ENCODE measurements at places on chromosomes 3 and 15. TPM values are rescaled to one million over a fixed set of nuclear protein-coding genes. Genes with fewer than 3 reads are reported as not detected.

The IGSF10 gene
- 0.14 TPM for total RNA-seq

The MCCC1 gene
- total RNA-seq: 53.3 TPM

GRCh38 chr3:192410684-192410960 is 316.7 kb downstream of the FGF12 start:
- no peaks in the 10 kb centered on the region for H3K36me3 ChIP-seq
- H3K27me3 ChIP-seq: no peaks in the 10 kb centered on the region
- H3K27ac ChIP-seq: no peak overlapping the region
- no peak for DNase-seq
- no peak overlapping the region for H3K4me3 ChIP-seq

DNA sequence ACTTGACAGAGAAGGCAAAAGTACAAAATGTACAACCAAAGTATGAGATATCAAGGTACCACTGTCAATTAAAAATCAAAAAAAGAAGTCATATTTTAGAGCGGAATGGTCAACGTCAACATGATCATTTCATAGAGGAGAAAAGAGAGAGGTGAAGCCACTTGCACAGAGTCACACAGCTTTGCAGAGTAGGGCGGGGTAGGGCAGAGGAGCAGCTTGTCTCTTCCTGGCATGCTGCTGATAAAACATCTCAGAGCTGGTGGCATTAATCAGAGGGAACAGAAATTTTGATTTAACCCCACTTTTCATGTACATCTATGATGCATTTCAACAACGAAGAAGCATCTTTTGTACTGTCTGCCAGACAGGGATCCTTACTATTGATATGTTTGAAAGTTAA is 5.2 kb upstream of the IGF1R start:
- H3K27ac ChIP-seq: no peak overlapping the region
- no peaks in the 10 kb centered on the region for H3K36me3 ChIP-seq
- DNase-seq: no peak
- H3K4me1 ChIP-seq: no peaks in the 10 kb centered on the region
- peaks cover 10% of the 10 kb centered on the region for H3K27me3 ChIP-seq
- no peak overlapping the region for H3K4me3 ChIP-seq

DNA sequence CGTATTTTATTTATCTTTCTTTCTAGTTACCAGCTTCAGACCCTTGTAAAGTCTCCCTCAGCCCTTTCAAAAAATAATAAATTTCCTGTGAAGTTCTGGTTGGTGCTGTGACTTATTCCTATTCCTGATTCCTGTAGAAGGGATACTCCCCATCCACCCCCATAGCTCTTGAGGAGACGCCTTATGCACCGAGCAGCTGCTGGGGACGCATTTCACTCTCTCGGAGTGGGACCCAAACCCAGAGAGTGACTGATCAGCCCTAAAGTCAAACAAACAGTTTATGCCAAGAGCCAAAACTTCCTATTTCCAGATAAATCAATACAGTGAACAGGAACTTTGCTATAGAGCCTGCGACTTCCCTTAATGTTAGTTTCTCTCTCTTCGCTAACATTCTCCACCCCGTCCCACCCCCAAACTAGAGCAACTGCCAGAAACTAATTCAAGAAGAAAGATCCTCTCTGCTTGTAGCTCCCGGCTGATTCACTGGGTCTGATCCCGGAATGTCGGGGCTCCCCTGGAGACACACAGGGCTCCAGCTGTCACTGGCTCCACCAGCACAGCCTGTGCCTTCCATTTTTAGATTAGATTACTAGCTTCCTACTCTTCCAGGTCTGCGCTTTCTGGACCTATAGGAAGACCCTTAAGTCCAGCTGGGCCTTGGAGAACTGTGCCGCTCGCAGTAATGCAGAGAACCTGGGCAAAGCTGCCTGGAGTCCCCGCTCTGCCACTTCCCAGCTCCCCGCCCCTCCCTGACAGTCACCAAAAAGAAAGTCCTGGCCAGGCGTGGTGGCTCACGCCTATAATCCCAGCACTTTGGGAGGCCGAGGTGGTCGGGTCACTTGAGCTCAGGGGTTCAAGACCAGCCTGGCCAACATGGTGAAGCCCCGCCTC is 45.2 kb downstream of the KLHL25 start:
- H3K4me1 ChIP-seq: peaks cover 9% of the 10 kb centered on the region
- no peak overlapping the region for H3K4me3 ChIP-seq
- no peak for DNase-seq
- no peaks in the 10 kb centered on the region for H3K27me3 ChIP-seq
- no peak overlapping the region for H3K27ac ChIP-seq
- H3K36me3 ChIP-seq: no peaks in the 10 kb centered on the region

- no peaks in the 10 kb centered on the region for H3K36me3 ChIP-seq
- no peak overlapping the region for H3K4me3 ChIP-seq
- no peak for DNase-seq
- no peak overlapping the region for H3K27ac ChIP-seq
These were observed 156.7 kb downstream of the EPHA3 start for GRCh38 chr3:89264037-89264560.

DNA sequence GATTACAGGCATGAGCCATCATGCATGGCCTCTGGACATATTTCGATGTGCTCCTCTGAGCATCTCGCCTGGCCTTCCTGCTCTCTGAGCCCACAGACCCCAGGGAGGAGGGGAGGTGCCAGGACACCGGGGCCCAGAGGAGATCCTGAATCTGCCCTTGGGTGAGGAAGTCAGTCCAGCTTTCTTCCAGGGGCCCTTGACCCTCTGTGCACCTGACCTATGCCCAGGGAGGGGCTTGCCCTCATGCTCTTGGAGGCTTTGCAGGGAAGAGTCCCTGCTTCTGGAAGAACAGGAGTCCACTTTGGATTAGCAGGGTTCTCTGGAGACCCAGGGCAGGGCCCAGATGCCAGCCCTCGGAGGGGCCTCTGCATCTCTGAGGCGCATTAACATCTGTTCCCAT is 1.4 kb downstream of the ACSBG1 start:
- no peak overlapping the region for H3K4me3 ChIP-seq
- no peak overlapping the region for H3K27ac ChIP-seq
- H3K36me3 ChIP-seq: no peaks in the 10 kb centered on the region

DNA sequence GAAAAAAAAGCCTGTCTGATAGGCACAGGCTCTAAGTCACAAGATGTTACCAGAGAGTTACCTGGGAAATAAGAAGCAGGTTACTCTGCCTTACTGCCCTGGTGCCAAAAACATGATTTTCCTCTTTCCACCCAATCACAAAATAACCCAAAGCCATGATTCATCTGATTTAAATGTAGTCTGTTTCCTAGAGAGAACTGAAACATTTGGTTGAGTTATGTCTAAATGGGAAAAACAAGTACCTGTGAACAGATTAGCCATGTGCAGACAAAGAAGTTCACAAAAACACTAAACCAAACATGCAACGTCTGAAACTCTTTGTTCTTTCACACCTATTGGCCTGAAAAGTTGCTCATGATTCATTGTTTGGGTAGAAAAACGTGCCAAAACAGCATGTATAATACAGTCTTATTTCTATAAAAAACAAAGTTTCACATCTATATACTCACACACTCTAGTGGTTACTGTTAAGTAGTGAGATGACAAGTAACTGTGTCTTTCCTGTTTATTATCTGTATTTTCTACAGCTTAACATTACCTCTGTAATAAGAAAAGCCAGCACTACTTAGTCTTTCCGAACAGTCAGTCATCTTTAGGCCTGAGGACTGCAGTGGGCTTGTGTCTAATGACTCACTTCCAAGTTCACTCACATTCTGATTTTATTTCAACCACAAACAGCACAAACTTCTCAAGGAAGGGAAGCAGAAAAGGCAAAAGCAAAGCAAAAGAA is 30.2 kb downstream of the FAM174B start:
- no peak for DNase-seq
- no peak overlapping the region for H3K4me3 ChIP-seq
- H3K27ac ChIP-seq: no peak overlapping the region
- H3K36me3 ChIP-seq: no peaks in the 10 kb centered on the region
- no peaks in the 10 kb centered on the region for H3K27me3 ChIP-seq
- no peaks in the 10 kb centered on the region for H3K4me1 ChIP-seq

Measured in right lobe of liver (tissue), 6 donors.